ENCODE measurements at places on chromosomes 12 and 14. TPM values are rescaled to one million over a fixed set of nuclear protein-coding genes. Genes with fewer than 3 reads are reported as not detected.

Gene SAMD15
- total RNA-seq: 1.9 TPM

Gene RND1
- total RNA-seq: 0.12 TPM

Gene TPH2
- total RNA-seq: not detected

Gene HOXC4
- total RNA-seq: not detected

Gene BDKRB1
- total RNA-seq: 6.1 TPM

Gene LRTM2
- total RNA-seq: not detected

Gene KRT83
- total RNA-seq: 0.05 TPM

Gene MYF6
- total RNA-seq: not detected

Gene CLEC9A
- not detected for total RNA-seq

Gene ADGRD1
- total RNA-seq: 0.81 TPM

Gene CCDC184
- total RNA-seq: 0.29 TPM

Gene DNAL1
- 28.0 TPM for total RNA-seq

Gene KRT5
- total RNA-seq: 1.1 TPM

Gene B4GALNT1
- total RNA-seq: 61.9 TPM

Gene TAS2R8
- total RNA-seq: not detected

Gene MSI1
- total RNA-seq: 0.57 TPM
